HEK293T (cell line): ENCODE measurements at places on chromosomes 12 and 14.

DNA sequence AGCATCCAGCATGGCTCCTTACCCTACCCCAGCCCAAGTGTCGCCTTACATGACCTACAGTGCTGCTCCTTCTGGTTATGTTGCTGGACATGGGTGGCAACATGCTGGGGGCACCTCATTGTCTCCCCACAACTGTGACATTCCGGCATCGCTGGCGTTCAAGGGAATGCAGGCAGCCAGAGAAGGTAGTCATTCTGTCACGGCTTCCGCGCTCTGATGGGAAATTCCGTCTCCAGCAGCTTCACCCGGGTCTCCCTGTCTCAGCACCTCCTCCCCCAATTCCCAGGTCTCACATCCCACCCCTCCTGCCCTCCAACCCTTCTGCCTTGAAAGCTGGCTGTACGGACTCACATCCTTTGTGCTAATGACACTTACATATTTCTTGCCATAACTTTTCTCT is 14.6 kb downstream of the PAX9 start:
- no peak for DNase-seq

- DNase-seq = no peak
Observed at GRCh38 chr12:78395961-78396360, 468.6 kb upstream of the SYT1 start.

DNA sequence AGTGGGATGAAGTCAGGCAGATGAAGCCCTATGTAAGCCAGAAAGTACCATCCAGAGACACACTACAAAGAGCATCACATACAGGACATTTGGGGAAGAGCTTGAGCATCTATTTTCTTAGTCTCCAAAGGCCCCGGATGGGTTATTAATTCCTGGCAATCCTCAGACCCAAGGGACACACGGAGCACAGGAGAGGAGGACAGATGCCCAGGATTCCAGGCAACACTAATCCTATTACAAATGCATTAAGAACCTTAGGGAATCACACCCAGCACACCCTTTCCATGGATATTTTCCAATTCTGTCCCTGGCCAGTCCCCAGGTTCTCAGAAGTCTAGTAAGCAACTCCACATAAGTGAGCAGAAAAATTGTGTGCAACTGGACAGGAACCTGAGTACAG is 65.9 kb downstream of the CMKLR1 start:
- no peak for DNase-seq

DNA sequence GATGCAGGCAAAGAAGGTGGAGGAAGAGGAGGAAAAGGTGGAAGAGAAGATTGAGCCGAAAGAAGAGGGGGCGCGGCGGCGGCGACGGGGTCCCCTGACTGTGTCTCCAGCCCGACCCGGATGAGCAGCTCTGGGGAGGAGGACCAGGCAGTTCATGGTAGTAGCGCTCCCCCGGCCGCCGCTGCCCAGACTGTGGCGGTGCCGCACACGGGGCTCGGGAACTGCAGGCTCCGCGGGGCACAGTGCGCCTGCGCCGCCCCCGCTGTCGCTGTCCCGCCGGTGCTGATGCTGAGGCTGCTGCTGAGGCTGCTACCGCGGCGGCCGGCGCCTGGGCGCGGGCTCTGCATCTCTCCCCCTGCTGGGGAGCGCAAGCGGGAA is at the start of gene KCNH5:
Gene KCNH5 (minus strand): TSS at position 225 of the 378 bp plus-strand sequence. CDS start 272 bp downstream, outside the sequence.
- DNase-seq = peak; percentile 88

- DNase-seq = no peak
Observed at GRCh38 chr12:27762757-27763156, 17.3 kb upstream of the KLHL42 start.

- peak; percentile 55 for DNase-seq
Observed at GRCh38 chr14:75711105-75711795, 50.2 kb downstream of the TTLL5 start.

GRCh38 chr12:111494676-111495075 is 89.0 kb downstream of the SH2B3 start:
- no peak for DNase-seq

DNA sequence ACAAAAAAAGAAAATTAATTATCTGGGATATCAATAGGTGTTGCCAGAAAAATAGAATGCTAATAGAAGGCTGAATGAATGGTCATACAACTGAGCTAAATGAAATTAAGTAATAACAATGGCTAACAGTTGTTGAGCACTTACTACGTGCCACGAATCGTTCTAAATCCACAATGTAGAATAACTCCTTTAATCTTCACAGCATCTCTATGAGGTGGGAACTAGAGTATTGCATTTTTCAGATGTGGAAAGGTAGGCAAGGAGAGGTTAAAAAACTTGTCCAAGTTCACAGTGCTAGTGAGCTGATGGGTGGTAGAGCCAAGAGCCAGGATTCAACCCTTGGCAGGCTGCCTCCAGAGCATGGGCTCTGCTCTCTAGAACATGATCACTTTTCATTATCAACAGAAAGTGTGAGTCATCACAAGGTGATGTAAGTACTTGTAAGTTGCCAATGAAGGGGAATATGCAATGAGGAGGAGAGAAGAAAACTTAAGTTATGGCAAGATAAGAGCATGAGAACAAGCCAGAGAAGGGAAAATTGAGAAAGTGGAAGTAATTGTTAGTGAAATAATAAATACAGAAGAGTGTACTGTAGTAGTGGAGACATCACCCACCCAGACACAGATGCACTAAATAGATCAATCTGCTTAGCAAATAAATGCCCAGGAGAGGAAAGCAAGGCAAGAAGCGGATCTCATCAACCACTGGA is 122.1 kb downstream of the PRKD1 start:
- peak; percentile 31 for DNase-seq

DNA sequence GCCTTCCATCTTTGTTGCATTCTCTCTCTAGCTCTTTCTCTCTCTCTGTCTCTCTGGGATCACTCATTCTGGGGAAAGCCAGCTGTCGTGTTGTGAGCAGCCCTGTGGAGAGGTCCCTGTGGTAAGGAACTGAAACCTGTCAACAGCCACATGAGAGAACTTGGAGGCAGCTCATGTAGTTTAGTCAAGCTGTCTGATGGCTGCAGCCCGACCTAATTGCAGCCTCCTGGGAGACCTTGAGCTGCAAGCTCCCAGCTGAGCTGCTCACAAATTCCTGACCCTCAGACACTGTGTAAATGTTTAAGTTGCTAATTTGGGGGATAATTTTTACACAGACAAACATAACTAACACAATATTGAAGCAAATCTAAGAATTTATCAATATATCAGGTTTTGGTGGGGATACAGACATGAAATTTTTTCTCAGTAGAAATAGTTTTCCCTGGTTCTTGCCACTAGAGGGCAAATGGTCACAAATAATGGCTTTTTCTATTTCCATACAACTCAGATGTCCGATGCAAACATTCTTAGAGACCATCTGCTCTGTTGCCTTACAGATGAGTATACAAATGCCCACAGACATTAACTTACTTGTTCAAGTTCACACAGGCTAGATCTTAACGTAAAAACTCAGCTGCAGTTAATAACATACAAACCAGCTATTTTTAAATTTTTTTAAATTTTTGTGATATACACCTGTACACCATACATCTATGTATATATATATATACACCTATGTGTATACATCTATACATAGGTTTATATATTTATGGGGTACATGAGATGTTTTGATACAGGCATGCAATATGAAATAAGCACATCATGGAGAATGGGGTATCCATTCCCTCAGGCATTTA is 15.5 kb upstream of the KRR1 start:
- peak; percentile 44 for DNase-seq

- DNase-seq = peak; percentile 45
Observed at GRCh38 chr12:50174971-50175715, 8.0 kb upstream of the CERS5 start.

DNA sequence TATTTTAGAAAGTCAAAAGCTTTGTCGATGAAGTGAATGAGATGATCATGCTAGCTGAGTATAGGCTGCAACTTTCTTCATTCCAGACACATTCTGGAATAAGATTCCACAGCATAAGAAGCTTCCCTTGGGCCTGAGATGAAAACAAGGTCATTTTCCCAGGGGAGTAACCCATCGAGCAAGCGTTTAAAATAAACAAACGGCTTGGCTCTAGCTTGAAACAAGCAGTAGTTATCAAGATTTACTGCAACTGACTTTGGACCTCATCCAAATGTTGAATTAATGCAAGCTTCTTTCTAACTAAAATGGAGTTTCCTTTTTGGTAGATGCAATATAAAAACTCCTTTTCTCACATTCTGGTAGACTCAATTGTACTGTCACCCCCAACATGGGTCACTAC is 23.0 kb downstream of the KCNJ8 start:
- peak; percentile 43 for DNase-seq

DNA sequence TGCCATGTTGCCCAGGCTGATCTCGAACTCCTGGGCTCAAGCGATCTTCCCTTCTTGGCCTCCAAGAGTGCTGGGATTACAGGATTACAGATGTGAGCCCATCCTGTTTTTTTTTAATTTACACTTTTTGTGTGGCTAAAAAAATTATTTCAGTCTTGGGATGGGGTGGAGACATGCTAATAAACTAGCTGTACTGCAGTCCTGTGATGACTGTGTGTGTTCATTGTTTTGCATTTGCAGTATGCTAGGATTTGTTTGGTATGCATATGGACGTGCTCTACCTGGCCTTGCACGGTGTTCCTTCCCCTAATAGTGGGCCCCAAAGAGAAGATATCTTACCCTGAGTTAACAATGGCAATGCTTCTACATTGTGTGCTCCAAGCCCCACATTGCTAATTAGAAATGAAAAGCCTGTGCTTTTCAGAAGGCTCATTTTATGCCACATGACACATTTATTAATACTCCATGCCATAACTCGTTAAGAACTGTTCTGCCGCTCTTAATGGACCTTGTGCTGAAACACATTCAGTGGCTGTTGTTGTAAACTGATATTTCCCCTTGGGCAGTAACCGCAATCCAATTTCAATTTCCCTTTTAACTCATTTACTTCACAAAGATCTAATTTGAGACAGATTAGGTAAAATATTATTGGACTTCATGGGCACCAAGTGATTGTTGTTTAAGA is 86.4 kb downstream of the SCN8A start:
- DNase-seq = no peak

GRCh38 chr12:130977743-130978095 is 24.0 kb downstream of the ADGRD1 start:
- no peak for DNase-seq

- DNase-seq = no peak
Observed at GRCh38 chr14:87181288-87181687, 811.7 kb downstream of the GALC start.

- no peak for DNase-seq
Observed at GRCh38 chr14:88882236-88882635, 57.8 kb downstream of the TTC8 start.

DNA sequence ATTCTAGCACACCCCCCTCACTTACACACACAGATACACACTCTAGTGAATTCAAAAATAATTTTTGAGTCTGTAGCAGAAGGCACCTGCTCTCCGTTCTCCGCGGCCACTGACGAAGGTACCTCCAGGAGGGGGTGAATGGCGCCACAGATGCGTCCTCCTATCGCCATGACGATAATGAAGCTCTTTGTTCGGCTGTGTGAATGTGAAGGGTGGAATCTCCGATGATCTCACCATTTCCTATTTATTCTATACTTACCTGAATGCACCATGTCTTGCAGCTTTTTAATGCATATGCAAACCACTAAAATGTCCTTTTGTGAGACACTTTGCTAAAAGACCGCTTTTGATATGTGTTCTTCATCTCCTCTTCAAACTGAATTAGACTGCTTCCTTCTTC is 162.7 kb downstream of the EGLN3 start:
- no peak for DNase-seq

DNA sequence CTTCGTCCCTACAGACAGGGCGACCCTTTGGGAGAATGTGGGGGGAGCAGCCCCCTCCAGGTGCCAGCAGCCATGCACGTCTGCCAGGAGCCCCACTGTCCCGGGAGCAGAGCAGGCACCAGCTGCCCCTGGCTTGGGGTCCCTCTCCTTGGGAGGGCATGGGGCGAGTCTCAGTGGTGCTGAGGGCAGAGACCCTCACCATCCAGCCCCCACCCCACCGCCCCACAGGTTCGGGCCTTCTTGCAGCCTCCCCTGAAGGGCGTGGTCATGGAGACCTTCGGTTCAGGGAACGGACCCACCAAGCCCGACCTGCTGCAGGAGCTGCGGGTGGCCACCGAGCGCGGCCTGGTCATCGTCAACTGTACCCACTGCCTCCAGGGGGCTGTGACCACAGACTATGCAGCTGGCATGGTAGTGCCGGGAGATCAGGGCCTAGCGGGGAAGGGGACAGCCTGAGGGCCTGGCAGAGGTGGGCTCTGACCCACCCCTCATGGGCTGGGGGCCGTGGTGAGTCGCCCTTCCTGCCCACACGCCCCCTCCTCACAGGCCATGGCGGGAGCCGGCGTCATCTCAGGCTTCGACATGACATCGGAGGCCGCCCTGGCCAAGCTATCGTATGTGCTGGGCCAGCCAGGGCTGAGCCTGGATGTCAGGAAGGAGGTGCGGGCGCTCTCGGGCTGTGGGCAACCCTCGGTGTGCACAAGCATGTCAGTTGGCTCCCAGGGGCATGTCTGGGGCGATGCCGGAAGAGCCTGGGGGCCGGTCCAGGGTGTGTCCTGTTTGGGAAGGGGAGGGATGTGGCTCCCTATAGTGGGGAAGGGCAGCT is 18.8 kb downstream of the ASPG start:
- no peak for DNase-seq

GRCh38 chr12:76384560-76384959 is 36.3 kb upstream of the BBS10 start:
- no peak for DNase-seq

DNA sequence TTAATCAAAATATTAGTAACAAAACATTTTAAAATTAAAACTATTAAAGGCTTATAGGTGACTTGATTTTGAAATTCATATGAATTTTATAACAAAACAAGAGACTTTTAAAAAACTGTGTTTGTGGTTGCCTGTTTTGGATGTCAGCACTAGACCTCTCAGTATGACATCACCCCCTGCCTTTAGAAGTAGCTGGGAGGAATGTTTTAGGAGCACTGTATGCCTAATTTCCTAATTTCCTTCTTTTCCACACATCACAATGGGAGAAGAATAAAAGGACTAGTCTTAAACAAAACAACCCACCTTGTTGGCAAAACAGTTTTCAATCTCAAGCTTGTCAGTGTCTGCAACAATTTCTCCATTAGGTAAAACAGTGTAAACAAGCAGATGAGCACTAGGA is 48.1 kb upstream of the PZP start:
- DNase-seq = no peak

GRCh38 chr14:68392393-68393141 is 400.3 kb downstream of the ZFP36L1 start:
- DNase-seq = no peak

- no peak for DNase-seq
Observed at GRCh38 chr14:50022661-50023060, 93.7 kb downstream of the VCPKMT start.

- peak; percentile 39 for DNase-seq
Observed at GRCh38 chr14:99821519-99822508, 28.6 kb downstream of the EML1 start.

DNA sequence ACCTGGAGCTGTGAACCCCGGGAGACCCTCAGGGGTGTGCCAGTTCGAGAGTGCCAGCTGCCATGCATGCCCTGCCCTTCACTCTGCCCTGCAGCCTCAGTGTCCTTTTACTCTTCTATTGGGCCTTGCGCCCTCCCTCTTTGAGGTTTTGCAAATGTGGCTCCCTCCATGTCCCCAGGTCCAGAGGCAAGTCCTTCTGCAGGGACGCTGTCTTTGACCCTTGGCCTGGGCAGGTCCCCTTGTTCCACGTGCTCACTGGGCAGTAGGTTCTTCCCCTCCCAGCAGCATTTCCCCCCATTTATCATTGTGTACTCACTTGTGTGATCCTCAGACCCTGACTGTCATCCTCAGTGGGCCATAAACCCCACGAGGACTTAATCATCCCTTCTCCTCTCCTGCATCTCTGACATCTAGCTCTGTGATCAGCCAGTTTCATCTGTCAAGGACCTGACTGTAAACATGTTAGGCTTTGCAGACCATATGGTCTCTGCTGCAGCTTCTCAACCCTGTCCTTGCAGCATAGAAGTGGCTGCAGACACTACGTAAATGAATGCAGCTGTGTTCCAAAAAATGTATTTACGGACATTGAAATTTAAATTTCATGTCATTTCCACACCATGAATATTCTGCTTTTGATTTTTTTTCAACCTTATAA is 36.6 kb downstream of the TSPAN9 start:
- no peak for DNase-seq
